Keratinocyte (primary cell): ENCODE measurements at places on chromosomes 2 and 18.

GRCh38 chr2:219059725-219060682 is 717 bp downstream of the IHH start:
- no peak for DNase-seq

DNA sequence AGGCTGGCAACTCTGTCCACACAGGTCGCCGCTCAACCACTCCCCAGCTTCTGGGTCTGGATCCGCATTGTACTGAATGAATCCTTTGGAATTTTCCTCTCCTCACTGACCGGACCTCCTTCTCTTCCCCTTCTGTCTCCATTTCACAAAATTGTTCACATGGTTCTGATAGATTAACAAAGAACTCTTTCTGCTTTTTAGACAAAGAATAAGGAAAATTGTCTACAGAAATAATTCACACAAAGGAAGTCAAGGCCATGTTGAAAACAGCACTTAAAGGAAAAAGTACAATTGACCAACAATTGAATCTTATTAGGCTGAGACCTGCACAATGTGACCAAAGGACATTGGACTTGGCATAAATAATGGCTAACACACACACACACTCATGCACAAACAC is 73.6 kb upstream of the GLI2 start:
- DNase-seq = no peak

DNA sequence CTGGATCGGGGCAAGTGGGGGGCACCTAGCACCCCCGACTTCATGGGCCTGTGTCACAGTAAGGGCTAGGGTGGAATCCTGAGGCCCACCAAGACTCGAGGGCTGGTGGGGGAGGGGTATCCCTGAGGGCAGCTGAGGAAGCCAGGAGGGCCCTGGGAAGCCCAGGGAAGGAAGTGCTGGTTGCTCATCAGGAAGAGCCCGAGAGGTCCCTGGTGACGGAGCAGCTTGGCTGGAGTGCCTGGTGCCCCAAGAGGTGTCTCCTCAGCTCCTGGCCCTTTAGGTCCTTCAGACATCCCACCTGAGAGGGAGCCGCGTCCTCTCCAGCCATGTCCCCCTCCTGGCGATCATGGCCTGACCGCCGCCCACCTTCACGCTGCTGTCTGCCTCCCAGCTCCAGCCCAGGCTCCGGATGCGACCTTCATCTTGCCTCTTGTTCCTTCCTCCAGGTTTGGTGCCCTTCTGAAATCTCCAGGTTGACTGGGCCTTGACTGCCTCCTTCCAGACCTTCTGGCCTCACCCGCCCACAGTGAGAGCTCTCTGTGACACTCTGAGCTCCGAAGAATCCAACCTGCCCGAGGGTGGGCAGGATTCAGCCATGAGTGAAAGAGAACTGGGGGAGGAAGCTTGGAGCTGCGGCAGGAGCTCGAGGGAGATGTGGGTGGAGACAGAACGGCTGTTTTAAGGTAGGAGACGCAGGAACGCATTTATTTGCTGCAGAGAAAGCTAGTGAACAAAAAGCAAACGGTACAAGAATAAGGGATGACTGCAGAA is 42.7 kb upstream of the SEMA4C start:
- no peak for DNase-seq

- DNase-seq = no peak
Measured at GRCh38 chr18:73959352-73959751, 188.3 kb downstream of the FBXO15 start.

DNA sequence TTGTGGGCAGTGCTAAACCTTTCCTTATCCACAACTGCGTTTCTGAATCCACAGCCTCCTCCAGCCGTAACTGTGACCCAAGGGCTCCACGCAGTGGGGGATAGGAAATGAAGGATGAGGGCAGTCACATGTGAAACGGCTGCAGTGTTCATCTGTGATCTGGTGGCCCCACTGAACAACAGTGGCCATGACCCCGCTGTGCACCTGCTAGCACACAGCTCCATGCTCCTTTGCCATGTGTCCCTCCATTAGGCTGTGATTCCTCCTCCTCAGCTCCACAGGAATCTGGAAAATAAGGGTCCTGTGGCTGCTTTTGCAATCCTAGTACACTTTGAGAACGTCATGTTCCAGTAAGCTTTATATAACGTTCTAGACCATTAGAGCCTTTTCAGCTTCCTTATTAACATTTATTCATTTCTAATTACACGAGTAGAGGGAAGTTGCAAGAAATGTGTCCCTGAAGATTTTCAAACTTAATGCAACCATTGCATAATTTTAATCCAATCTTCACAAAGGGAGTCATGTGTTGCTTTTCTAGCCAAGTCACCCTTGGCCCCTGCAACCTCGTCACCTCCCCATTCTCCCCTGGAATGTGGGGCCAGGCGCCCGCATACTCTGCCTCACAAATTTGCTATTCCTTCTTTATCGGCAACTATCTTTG is 7.1 kb upstream of the NAPG start:
- DNase-seq = no peak

GRCh38 chr18:61196750-61197149 is 136.5 kb upstream of the CDH20 start:
- DNase-seq = no peak

DNA sequence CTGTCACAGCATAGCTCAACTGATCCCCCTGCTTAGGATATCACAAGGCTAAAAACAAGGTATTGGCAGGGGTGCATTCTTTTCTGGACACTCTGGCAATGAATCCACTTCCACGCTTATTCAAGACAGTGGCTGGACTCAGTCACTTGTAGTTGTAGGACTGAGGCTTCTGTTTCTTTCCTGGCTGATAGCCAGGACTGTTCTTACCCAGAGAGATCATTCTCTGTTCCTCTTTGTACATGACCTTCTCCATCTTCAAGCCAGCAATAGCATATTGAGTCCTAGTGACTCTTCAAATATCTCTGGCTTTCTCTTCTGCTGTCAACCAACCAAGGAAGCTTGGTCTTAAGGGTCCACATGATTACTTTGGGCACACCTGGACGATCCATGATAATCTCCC is 241.3 kb downstream of the RBM43 start:
- DNase-seq = no peak

- peak; percentile 21 for DNase-seq
Measured at GRCh38 chr2:107595749-107596148, 230.9 kb upstream of the RGPD4 start.

DNA sequence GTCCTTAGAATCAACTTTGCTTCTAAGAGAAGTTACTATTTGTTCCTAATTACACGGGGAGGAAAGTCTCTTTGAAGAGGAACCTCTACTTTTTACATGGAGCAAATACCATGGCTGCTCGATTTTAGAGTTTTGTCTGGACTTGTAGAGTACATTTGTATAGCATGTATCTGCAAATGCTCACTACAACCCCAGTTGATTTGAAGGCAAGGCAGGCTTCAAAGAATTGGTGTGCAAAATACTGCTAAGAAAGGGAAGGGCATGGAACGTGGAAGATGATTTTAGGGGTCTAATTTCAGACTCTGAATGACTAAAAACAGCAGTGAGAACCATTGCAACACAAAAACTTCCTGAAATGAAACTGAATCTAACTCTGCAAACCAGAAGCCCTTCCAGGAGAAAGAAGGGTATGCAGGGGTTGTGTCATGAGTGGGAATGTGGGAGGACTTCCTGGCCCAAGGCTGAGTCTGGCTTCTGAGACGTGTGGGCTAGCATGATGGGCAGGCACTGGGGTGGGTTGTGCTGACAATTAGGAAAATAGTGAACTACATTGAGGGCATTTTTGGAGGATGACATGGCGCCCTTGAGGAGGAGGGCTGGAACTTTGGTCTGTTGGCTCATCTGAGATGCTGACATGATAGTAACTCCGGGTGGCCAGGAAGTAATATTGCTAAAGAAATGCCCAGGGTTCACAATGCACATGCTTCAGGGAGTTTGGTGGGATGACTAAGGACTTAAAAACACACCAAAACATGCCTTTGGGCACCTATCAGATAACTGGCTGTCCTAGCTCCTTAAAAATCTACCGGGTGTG is 18.9 kb upstream of the IL1R2 start:
- DNase-seq = peak; percentile 95

- DNase-seq = no peak
Measured at GRCh38 chr2:39780825-39781600, 2.0 kb upstream of the THUMPD2 start.

GRCh38 chr2:30296496-30296895 is 65.2 kb downstream of the LBH start:
- no peak for DNase-seq

DNA sequence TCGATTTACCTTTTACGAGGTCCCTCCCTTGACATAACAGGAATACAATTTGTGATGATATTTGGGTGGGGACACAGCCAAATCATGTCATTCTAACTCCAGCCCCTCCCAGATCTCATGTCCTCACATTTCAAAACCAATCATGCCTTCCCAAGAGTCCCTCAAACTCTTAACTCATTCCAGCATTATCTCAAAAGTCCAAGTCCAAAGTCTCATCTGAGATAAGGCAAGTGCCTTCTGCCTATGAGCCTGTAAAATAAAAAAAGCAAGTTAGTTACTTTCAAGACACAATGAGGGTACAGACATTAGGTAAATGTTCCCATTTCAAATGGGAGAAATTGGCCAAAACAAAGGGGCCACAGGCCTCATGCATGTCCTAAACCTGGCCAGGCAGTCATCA is 381.1 kb downstream of the PIK3C3 start:
- DNase-seq = no peak

- DNase-seq = no peak
Measured at GRCh38 chr2:226403369-226403768, 396.3 kb downstream of the IRS1 start.

GRCh38 chr18:48942554-48943261 is 8.1 kb downstream of the SMAD7 start:
- DNase-seq = no peak

GRCh38 chr2:232833830-232834229 is 36.2 kb upstream of the SNORC start:
- no peak for DNase-seq

DNA sequence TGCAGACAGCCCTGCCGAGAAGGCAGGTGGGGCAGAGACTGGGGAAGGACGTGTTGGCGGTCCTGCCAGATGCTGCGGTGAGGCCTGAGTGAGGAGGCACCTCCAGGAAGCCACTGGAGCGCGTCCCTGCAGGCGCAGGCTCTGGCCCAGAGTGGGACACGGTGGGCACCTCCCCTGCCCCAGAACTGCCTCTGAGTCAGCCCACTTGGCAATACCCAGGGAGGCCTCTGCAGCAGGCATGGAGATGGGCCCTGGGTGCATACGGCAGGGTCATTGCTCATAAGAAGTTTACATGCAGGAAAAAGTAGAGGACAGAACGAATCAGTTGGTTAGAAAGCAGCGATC is 195.9 kb downstream of the TFCP2L1 start:
- no peak for DNase-seq

- no peak for DNase-seq
Measured at GRCh38 chr2:217974389-217975005, 28.3 kb downstream of the TNS1 start.

GRCh38 chr2:72116081-72116533 is 31.6 kb downstream of the CYP26B1 start:
- DNase-seq = no peak

DNA sequence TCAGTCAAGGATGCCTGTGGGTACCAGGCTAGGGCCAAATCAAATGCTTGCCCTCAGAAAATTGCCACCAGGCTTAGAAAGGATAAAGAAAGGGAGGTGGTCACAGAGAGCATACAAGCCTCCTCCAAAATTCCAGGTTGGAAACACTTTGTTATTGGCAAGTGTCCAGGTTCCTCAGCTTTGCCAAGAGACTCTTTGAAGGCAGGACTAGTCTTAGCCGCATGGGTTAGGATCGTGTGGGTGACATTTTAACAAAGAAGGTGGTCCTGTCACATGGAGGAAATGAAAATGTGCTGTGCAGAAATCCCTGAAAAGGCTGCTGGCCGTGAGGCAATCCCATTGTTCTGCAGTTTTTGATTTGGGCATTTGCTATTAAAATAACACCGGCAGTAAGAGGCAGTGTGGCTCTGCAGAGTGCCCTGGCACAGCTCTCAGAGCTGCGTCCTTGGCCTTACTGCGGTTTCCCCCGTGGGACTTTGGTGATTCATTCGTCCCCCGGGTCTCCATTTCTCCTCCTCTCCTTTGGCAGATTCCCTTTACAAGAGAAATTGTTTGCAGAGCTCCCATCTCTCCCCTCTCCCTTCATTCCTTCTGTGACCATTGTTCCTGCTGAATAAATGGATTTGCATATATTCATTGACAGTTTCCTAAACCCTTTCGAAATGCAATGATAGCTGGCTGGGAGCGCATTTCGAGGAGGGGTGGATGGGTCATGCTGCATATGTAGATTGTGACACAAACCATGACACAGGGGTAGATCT is 187.3 kb downstream of the VAPA start:
- DNase-seq = no peak

GRCh38 chr18:31695989-31696388 is 11.6 kb upstream of the B4GALT6 start:
- no peak for DNase-seq

DNA sequence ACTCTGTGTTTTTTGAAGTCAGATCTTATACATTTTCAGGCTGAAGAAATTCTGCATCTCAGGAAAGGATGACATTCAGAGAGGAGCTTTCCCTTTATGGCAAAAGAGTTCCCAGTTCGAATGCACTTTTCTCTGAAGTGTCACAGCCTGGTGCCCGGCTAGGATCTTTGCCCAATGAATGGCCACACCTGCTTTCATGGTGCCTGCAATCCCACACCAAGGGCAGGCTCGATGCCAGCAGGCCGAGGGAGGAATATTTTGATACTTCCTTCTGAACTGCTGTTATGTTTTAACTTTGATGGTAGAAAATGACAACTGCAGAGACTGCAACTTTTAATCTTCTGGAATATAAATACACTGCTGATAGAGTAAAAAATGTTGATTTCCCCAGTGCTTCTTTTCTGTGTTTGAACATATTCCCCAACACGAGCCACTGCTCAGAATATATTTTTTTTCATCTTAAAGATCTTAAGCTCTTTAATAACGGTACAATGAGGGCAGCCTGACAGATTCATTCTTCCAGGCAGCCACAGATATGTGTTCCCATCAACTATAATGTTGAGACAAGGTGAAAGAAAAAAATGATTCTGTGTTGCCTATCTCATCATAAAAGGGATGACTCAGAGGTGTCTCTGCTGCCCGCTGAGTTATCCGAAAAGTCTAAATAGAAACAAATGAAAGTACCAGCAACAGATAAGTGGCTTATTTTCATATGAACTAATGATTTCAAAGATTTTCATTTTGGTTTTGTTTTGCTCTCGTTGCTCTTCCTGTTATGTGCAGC is 848.5 kb downstream of the DCDC2C start:
- DNase-seq = no peak

- DNase-seq = no peak
Measured at GRCh38 chr2:45585267-45585861, 25.7 kb downstream of the SRBD1 start.

DNA sequence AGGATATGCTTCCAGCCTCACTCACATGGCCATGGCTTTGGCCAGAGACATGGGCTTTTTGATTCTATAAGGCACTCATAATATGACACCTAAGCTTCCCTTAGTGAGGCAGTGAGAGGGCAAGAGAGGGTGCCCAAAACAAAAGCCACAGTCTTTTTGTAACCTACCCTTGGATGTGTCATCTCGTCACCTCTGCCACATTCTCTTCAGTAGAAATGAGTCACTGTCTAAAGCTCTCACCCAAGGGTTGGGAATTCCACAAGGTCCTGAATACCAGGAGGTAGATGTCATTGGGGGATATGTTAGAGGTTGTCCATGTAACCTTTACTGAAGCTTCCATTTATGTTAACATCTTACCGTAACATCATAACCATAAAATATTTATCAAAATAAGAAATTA is 108.4 kb downstream of the ALMS1 start:
- DNase-seq = no peak
